Mucosa of gallbladder (tissue), 1 donor: ENCODE measurements at places on chromosomes 6 and 20. TPM values are rescaled to one million over a fixed set of nuclear protein-coding genes. Genes with fewer than 3 reads are reported as not detected.

RRBP1 gene
- total RNA-seq, result 355 TPM

TRIM26 gene
- 72.4 TPM for total RNA-seq

PHACTR1 gene
- 14.6 TPM for total RNA-seq

MYBL2 gene
- total RNA-seq, result 1.6 TPM

HMGN4 gene
- 55.8 TPM for total RNA-seq

NKX2-2 gene
- not detected for total RNA-seq

GTSF1L gene
- total RNA-seq, result not detected

FAM83C gene
- total RNA-seq, result not detected

TAAR6 gene
- not detected for total RNA-seq

HINT3 gene
- total RNA-seq, result 32.3 TPM

DEF6 gene
- 19.5 TPM for total RNA-seq

WFDC2 gene
- 144 TPM for total RNA-seq

HLA-DQB1 gene
- total RNA-seq, result 23.2 TPM

PARD6B gene
- total RNA-seq, result 41.1 TPM

TINAG gene
- total RNA-seq, result 8.8 TPM

DEFB132 gene
- total RNA-seq, result not detected

ATP6V1G2 gene
- 4.1 TPM for total RNA-seq

IL17F gene
- total RNA-seq, result not detected

FAM162B gene
- total RNA-seq, result 2.7 TPM

CLDN20 gene
- total RNA-seq, result 0.23 TPM

HLA-DRB1 gene
- 174 TPM for total RNA-seq

CLVS2 gene
- 0.06 TPM for total RNA-seq

ADGRG6 gene
- total RNA-seq, result 13.9 TPM

HAO1 gene
- 2.7 TPM for total RNA-seq

SNAP25 gene
- 4.3 TPM for total RNA-seq

MYH7B gene
- total RNA-seq, result 1.4 TPM
